Stimulated activated CD8-positive, alpha-beta memory T cell treated with anti-CD3 and anti-CD28 coated beads, Interleukin-7, amount 100 ng/mL, for 24 hours (primary cell): ENCODE measurements at places on chromosomes 3 and 15.

DNA sequence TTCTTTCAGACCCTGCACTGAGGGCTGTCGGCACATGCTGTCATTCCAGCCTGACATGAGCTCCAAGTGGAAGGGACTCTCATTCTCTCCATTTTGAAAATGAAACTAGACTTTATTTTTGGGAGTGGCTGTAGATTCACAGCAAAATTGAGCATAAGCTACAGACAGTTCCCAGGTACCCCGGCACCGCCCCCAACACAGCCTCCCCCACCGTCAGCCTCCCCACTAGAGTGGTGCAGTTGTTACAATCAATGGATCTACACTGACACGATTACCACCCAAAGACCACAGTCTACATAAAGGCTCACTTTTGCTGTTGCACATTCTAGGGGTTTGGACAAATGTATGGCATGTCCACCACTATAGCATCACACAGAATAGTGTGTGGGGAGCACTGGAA lies 29.5 kb upstream of the FGD5 start:
- DNase-seq = no peak

- DNase-seq = no peak
These were observed 67.8 kb downstream of the LINGO1 start for GRCh38 chr15:77564938-77565337.

DNA sequence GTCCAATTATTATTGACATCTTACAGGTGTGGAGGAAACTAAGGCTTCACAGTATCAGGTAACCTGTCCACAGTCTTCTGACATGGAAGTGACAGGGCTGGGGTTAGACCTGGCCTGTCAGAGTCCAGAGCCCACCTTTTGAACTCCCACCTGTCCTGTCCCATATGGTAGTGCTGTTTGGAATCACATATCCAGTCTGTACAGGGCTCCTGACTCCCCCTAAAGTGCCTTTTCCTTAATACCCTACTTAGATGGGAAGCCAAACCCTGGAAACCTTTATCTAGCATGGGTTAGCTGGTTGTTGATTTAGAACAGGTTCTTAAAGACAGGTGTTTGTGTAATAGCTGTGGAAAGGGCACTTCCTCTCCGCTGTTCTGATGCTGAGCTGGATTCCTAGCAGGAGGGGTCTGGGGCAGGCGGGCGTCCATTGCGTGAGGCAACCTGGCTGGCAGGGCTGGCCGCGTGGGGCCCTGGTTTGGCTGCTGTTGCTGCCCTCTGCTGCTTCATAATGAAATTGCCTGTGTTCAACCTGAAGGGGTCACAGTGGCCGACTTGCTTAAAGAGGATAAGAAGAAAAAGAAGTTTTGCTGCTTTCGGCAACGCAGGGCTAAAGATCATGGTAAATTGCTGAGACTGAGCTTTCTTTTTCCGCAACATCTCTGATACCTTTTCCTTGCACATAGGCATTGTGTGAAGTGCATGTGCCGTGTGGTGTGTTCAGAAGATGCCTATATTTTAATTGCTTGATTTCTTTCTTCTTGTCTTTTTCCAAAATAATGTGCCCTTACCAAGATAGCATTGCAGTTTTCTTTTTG lies 136.2 kb downstream of the CHDH start:
- peak; percentile 30 for DNase-seq

GRCh38 chr3:10194328-10195071 lies 29.8 kb downstream of the IRAK2 start:
- DNase-seq = no peak

DNA sequence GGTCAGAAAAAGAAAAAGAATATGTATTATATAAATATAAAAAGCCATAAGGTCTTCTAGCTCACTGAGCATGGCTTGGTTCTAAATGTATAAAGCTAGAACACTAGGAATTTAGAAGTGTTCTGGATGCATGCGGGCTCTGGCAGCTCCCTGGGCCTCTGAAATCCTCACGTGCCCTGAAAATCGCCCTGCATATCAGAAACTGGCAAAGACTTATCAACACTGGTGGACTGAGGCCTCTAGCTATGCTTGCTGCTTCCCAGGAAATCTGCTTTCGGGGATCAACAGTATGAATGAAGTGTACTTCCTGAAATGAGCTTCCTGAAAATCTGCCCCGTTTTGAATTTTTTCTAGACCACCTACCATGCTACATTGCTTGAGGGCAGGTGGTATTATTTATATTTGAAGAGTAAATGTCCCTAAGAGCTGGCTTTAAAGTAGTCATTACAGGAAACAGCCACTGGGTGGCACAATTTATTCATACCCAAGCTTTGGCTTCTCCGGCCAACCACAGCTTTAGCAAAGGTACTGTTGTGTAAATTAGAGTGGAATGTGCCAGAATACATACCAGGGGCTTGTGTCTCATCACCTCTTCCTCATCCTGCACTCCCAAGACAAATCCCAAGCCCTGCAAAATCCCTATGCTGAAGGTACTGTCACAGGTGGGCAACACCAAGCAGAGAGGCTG lies 17.7 kb downstream of the CRTAP start:
- DNase-seq = no peak

DNA sequence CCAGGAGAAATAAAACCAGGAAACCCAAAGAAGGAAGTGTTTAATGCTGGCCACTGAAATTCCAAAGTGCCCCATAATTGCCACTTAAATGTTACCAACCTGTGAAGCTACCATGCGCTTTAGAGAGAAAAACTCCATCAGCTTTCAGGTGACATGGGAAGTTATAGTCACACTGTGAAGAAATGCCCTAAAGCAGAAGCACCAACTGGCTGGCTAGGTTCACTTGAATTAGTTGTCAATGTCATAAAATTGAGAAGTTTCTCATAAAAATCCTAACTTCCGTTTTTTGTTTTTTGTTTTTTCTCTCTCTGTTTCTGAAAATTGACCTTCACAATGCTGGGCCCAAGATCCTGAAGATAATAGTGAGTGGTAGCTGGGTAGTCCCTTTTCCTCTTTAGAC lies 167.9 kb upstream of the CTNNB1 start:
- DNase-seq = no peak

DNA sequence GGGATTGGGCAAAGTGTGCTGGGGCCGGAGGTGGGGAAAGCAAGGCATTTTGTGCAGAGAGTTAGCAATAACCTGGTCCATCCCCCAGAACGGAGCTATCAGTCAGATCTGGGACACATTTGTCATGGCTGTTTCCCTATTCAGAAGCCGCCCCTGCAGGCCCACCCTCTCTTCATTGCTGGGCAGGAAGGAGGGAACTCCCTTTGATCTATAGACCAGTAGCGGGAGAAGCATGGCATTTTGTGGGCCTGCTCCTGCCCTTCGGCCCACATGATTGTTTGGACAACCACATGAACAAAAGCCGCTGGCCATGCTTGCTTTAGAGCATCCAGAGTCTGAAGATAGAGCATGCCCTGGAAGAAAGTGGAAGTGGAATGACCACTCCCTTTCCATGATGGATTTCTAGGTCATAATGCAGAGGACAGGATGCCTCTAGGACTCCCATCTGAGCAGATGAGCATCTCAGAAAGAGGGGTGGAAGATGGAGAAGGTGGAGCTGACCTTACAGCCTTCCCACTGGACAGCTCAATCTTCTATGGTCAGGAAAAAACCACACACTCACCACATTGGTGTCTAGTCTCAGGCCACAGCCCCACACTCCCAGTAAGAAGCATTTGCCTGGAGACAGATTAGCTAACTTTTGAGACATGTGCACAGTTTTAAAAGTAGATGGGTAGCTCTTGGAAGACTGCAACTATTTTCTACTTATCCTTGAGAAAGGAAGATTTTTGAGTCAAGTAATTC lies 11.9 kb upstream of the LRTM1 start:
- DNase-seq = no peak
